ENCODE measurements at places on chromosomes 3 and 15. TPM values are rescaled to one million over a fixed set of nuclear protein-coding genes. Genes with fewer than 3 reads are reported as not detected.

DNA sequence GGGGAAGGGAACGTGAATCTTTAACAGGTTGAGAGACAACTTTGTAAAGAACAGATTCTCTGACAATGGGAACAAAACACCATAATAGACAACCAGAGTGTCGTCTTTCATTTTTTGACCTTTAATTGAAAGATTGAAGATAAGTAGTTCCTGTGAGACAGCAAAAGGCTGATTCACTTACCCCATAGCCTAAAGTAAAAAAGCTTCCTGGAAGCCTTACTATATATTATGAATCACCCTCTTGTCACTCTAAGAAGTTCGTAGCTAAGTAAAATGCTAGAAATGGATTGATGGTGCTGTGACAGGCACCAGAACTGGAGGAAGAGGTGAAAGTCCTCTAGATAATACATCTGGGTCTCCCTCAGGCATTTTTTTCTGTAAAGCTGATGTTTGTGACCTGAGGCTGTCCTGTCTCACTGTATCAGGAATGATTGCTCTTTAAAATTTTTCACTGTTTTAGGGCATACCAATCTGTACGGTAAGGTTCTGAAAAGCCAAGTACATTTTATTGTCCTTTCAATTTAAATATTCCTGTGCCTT is 824.6 kb upstream of the SEMA6D start:
- H3K27ac ChIP-seq: no peak overlapping the region
- no peaks in the 10 kb centered on the region for H3K27me3 ChIP-seq
- peak; percentile 1 for DNase-seq
- peaks cover under 1% of the 10 kb centered on the region for H3K4me1 ChIP-seq

GRCh38 chr3:180102604-180103003 is 65.9 kb upstream of the PEX5L start:
- no peak overlapping the region for H3K4me3 ChIP-seq
- no peaks in the 10 kb centered on the region for H3K27me3 ChIP-seq
- H3K36me3 ChIP-seq: no peaks in the 10 kb centered on the region
- H3K27ac ChIP-seq: no peak overlapping the region
- H3K4me1 ChIP-seq: no peaks in the 10 kb centered on the region

- H3K27me3 ChIP-seq: no peaks in the 10 kb centered on the region
- H3K36me3 ChIP-seq: peaks cover 5% of the 10 kb centered on the region
- H3K4me1 ChIP-seq: no peaks in the 10 kb centered on the region
- no peak overlapping the region for H3K27ac ChIP-seq
Observed at GRCh38 chr3:105728771-105729312, 140.0 kb downstream of the CBLB start.

- peaks cover 10% of the 10 kb centered on the region for H3K36me3 ChIP-seq
- H3K4me3 ChIP-seq: peak overlapping the region; percentile 76
- peak; percentile 74 for DNase-seq
- no peak overlapping the region for H3K27ac ChIP-seq
Observed at GRCh38 chr15:80779658-80780415, 667 bp downstream of the CEMIP start.

DNA sequence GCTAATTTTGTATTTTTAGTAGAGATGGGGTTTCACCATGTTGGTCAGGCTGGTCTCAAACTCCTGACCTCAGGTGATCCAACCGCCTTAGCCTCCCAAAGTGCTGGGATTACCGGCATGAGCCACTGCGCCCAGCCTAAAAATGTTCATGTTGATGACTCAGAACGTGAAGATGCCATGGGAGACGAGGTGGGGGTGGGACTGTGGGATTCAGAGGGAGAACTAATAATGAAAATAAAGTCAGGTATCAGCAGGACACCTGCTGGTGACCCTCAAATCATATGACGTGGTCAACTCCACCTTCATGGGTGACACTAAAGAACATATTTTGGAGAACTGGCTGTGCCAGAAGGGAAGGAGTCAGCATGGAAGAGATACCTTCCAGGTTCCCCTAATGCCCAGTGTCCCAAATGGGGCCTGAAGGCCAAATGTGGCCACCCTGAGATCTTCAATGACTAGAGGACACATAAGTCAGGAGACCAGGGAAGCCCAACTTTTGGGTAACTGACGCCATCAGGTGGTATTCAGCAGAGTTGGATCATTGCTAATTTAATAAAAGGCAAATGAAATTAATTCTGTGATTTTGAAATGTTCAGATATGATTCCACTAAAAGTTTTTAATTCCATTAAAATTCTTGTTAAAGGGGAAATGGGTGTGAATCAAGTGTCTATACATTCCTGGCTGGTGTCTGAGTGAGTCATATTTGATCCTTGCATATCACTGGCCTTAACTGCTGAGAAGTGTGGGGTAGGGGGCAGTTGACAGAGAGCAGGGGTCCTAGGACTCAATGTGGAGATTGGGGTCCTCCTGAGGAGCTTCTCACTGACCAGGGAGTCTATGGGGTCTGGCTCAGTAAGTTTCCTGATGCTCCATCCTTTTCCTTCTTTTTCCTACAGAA is 88.6 kb upstream of the GSK3B start:
- no peaks in the 10 kb centered on the region for H3K4me1 ChIP-seq
- H3K27me3 ChIP-seq: no peaks in the 10 kb centered on the region
- no peaks in the 10 kb centered on the region for H3K36me3 ChIP-seq
- no peak for DNase-seq

TNFSF10 gene
- 0.10 TPM for polyA plus RNA-seq

- no peak for DNase-seq
- no peak overlapping the region for H3K4me3 ChIP-seq
- H3K36me3 ChIP-seq: peaks cover 3% of the 10 kb centered on the region
- H3K4me1 ChIP-seq: no peaks in the 10 kb centered on the region
Observed at GRCh38 chr15:72725446-72725845, 39.4 kb downstream of the BBS4 start.
